ENCODE measurements at places on chromosomes 11 and 22.

- DNase-seq, result no peak
Measured at GRCh38 chr11:119590651-119591351, 138.2 kb downstream of the NECTIN1 start.

GRCh38 chr11:66854231-66854661 lies 2.6 kb upstream of the LRFN4 start:
- DNase-seq, result no peak

DNA sequence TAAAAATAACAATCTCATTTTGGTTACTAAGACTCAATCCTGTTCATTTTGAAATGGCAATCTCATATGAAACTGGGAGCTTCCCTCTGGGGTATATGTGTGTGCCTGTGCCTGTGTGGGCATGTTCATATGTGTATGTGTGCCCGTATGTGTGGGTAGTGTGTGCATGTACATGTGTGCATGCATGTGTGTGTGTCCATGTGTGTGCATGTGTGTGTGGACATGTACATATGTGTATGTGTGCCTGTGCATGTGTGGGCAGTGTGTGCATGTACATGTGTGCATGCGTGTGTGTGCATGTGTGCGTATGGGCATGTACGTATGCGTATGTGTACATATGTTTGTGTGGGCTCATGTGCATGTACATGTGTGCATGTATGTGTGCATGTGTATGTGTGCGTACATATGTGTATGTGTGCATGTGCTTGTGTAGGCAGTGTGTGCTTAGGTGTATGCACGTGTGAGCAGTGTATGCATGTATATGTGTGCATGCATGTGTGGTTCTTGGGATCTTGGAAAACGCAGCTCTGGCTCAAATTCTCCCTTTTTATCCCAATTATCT lies 24.5 kb upstream of the CACNG2 start:
- no peak for DNase-seq

DNA sequence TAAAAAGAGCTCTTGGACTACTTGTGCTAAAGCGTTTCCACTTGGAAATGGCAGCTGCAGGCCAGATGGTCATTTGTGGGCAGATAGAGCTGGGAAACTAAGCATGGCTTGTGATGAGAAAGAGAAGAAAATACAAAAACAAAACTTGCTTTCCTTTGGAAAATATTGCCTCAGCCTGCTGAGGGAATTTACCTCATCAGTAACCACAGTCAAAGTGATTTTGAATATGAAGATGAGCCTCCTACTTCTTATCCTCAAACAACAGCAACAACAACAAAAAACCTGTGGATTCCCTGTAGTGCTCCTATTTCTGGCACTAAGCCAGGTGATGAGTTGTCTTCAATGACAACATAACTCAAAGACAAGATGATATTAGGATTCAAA lies 62.7 kb upstream of the FIBIN start:
- no peak for DNase-seq

DNA sequence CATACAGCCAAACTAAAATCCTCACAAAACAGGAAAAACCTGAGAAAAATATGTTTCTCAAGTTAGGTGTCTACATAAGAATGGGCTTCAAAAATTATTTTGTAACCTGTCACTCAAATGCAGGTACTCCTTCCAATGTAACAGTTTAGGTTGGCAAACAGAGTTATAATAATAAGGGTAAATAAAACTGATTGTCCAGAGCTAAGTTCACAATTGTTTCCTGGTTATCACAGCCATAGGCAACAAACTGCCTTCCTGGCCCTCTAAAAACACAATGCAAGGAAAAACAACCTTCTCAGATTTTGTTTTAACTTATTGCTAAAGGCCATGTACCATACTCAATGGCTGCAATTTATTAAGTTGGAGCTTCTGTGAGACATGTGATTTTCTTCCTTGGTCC lies 36.4 kb downstream of the SNX19 start:
- no peak for DNase-seq

DNA sequence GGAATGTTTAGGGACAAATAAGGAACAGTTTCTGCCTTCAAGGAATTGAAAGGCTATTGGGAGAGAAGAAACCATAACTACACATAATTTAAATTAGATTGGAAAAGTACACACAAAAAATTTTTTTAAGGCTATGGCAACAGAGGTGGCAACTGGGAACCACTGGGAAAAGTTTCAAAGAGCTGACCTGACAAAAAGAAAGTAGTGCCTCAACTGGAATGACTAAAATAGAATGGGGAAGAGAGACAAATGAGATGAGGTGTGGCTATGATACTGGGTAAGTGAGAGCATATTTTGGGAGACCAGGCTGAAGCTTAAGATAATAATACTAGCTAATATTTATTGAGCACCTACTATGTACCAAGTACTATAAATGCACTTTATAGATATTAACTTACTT lies 2.9 kb upstream of the AKIP1 start:
- no peak for DNase-seq

- DNase-seq, result no peak
Measured at GRCh38 chr11:64343767-64344559, 4.0 kb downstream of the CCDC88B start.

- no peak for DNase-seq
Measured at GRCh38 chr11:70500076-70500847, 101.9 kb downstream of the CTTN start.

DNA sequence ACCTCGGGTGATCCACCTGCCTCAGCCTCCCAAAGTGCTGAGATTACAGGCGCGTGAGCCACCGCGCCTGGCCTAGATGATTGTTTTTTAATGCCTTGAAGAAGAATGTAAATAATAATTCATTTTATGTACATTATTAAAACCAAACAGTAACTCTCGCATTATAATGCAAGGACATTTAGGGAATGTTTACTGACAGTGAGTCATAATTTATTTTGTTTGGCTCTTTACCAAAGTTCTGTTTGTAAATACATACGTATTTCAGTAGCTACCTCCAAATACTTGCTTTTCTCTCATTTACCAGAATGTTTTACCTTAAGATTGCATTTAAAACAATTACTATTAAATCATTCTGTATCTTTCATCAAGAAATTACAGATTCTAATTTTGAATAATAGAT lies 3.0 kb downstream of the RAB39A start:
- no peak for DNase-seq

DNA sequence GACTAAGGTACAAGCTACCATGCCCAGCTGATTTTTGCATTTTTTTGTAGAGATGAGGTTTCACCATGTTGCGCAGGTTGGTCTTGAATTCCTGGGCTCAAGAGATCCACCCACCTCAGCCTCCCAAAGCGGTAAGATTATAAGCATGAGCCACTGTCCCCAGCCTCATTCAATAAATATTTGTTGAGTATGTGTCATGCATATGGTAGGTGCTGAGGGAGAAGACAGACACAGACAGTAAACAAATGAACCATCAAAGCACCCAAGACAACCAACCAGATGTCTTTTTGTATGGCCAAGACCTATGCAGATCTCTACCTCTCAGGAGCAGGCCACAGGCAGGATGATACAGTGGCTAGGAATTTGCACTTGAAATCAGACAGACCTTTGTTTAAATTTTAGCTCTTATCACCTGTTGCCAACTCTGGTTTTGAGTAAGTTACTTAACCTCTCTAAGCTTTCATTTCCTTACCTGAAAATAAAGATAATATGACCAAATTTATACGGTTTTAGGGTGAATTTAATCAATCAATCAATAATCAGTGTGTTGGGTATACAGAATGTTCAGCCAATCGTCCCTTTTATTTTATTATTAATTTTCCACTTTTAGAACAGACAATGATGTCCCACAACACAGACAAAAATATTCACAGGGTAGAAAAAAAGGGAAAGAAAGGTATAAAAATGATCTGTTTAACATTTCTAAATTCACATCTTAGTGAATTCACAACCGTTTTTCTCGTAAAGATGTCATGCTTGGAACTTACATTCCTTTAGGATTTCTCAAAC lies 128.2 kb downstream of the SGSM3 start:
- no peak for DNase-seq

DNA sequence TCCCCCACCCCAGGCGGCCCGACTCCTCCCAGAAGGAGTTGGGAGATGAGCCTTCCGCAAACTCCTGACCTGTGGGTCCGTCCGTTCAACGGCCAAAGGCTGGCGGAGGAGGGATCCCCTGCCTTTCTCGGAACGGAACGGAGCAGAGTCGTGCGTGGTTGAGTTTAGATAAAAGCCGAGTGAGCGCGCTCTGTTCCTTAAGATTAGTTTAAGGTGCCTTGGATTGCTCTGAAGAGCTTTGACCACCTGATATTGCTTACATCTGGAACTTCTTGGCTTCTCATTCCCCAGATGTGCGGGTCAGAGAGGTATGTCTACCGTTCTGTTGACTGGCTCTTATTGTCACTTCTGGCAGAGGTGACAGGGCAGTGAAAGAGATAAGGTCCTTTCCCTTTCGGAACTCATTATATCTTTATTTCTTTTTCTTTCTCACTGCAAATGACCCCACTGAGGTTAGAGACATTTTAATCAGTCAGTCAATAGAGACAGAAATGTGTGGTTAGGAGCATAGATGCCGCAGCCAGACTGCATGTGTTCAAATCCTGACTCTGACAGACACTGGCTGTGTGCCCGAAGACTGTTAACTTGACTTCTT lies at the start of gene TRIM6:
TRIM6 (plus strand) TSS at position 31 of the 595 bp plus-strand sequence; CDS start at position 292, 261 bp downstream.
- no peak for DNase-seq

DNA sequence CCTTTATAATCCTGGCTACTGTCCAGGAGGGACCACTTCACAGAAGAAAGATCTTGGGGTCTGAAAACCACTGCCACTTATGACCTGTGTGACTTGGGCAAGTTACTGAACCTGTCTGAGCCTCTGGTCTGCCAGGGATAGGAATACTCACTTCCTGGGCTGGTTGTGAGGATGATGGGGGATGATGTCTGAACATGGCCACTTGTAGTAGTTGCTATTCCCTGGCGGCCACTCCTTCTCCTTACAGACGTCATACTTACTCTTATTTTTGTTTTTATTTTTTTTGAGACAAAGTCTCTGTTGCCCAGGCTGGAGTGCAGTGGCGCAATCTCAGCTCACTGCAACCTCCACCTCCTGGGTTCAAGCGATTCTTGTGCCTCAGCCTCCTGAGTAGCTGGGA lies 26.1 kb downstream of the CD82 start:
- DNase-seq, result no peak

DNA sequence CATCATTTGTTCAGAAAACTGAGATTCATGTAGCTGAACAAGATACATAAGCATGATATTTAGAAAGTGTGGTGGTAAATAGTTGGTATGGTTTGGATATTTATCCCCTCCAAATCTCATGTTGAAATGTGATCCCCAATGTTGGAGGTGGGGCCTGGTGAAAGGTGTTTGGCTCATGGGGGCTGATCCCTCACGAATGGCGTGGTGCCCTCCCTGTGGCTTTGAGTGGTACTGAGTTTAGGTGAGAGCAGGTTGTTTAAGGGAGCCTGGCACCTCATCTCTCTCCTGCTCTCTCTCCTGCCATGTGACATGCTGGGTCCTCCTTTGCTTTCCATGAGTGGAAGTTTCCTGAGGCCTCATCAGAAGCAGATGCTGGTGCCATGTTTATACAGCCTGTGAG lies 48.1 kb downstream of the NXPE1 start:
- DNase-seq, result no peak

- no peak for DNase-seq
Measured at GRCh38 chr11:68206211-68206610, 6.9 kb downstream of the KMT5B start.

DNA sequence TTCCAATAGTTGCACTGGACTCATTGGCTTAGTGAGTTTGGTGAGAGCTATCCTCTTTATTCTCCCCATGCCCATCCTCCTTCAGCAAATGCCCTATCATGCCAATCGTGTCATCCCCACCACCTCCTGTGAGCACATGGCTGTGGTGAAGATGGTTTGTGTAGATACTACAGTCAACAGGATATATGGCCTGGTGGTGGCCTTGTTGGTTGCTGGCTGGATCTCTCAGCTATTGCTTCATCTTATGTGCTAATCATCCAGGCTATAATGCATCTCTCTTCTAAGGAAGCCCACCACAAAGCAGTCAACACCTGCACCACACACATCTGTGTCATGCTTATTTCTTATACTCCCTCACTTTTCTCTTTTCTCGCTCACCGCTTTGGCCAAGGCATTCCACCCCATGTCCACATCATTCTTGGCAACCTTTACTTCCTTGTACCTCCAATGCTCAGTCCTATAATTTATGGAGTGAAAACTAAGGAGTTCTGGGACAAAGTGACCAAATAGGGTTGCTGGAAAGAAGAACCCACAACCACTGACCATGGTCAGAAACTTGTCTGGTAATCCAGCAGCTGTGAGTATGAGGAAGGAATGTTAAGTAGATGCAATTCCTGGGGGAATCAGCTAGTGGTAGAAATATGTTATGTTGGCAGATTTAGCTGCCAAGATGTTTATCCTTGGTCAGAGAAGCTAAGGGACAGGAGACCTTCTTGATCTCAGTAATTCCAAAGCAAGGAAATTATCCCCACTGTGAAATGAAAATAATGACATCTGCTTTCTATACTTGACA lies 16.3 kb upstream of the OR56B1 start:
- DNase-seq, result no peak

DNA sequence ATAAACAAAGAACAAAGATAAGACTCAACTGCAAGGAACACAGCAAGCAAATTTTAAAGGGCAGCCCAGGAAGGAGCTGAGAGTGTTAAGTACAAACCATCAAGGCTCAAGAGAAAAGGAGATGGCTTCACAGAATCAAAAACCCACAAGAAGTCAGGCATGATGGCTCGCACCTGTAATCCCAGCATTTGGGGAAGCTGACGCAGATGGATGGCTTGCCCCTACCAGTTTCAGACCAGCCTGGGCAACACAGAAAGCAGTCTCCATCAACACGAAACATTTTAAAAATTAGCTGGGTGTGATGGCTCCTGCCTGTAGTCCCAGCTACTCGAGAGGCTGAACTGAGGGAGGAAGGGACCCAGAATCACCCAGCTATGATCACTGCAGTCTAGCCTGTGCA lies 32.6 kb downstream of the MAPK1 start:
- DNase-seq, result no peak

GRCh38 chr11:111602865-111603610 lies 789 bp downstream of the SIK2 start:
- DNase-seq, result peak; percentile 10

GRCh38 chr11:45617871-45618601 lies 47.4 kb downstream of the CHST1 start:
- DNase-seq, result no peak

- DNase-seq, result peak; percentile 57
Measured at GRCh38 chr11:44861849-44862557, 88.7 kb downstream of the TP53I11 start.

DNA sequence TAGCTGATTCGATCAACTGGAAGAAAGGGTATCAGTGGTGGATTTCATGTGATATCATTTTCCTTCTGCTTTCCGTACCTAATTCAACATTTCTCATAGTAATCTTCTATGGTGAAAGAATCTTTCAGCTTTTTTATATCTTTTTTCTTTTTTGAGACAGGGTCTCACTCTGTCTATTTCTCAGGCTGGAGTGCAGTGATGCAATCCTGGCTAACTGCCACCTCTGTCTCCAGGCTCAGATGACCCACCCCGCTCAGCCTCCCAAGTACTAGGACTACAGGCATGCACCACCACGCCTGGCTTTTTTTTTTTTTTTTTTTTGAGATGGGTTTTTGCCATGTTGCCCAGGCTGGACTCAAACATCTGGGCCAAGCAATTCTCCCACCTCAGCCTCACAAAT lies 18.6 kb upstream of the CHORDC1 start:
- DNase-seq, result no peak

DNA sequence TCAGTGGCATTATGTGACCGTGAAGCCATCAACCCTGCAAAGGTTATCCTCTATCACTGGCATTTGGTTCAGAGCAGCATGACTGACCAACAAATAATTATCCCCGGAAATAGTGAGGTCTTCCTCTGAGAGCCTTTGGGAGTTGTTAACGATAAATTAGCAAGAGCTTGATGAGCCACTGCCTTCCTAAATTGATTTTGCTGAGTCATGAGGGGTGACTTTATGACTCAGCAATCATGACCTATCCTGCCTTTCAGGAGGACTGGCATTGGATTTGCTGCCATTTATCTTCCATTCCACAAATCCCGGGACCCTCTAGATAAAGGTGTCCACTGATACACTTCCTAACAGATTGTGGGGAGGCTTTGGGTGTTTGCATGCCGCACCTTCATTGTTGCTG lies 80.8 kb upstream of the MTNR1B start:
- no peak for DNase-seq
